GM23248 (cell line): ENCODE measurements at places on chromosomes 13 and 19.

DNA sequence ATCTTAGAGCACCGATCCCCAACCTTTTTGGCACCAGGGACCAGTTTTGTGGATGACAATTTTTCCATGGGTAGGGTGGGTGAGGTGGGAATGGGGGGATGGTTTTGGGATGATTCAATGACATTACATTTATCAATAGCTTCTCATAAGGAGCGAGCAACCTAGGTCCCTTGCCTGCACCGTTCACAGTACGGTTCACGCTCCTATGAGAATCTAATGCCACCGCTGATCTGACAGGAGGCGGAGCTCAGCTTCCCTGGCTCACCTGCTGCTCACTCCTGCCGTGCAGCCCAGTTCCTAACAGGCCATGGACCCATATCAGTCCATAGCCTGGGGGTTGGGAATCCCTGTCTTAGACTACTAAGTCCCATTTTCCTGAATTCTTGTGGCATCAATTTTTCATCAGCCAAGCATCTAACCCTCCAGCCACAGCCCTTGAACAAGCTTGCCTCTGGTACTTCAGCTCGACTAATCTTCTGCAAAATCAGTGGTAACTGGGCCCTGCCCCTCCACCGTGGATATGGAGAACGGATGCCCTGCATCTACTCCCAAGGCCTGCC lies 37.0 kb upstream of the MAP3K10 start:
- peaks cover 3% of the 10 kb centered on the region; the same call in 1 of the 2 replicates for H3K4me1 ChIP-seq
- DNase-seq: no peak

DNA sequence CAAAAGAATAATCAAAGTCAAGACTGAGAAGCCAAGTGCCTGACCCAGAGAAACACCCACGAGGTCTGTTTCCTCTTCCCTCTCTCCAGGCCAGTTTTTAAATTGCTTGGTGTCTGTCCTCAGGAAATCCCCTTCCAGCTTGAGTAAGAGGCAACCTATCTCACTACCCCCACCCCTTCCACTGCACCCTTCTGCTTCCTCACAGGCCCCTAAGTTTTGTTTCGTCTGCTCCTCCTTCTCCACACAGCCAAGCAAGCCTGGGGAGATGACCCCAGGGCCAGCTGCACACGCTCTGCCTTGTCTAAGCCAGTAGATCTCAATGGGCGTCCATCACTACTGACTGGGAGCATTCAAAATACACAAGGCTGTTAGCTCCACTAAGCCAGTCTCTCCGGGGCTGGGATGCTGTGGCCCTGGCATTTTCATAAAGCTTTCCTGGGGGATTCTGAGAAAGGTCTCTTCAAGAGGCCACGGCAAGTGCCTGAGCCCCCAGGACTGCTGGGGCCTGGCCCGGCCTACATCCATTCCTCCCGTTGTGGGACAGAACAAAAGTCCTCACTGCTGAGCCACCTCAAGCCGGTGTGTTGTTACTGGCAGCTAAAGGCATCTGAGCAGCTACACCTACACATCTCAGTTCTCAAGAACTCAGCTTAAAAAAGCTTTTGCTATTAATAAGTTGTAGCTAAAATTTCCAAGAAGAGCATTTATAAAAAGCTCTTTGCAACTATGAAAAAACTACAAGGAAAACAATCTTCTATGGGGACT lies 14.9 kb upstream of the IL4I1 start:
- H3K4me1 ChIP-seq: no peaks in the 10 kb centered on the region
- H3K27me3 ChIP-seq: no peaks in the 10 kb centered on the region
- H3K36me3 ChIP-seq: no peaks in the 10 kb centered on the region; the same call in 1 of the 2 replicates
- no peak overlapping the region for H3K4me3 ChIP-seq
- no peak overlapping the region for H3K27ac ChIP-seq

GRCh38 chr13:98853771-98854221 lies 101.3 kb upstream of the SLC15A1 start:
- peak overlapping the region; percentile 62 for H3K27ac ChIP-seq
- peaks cover 9% of the 10 kb centered on the region for H3K4me1 ChIP-seq
- H3K36me3 ChIP-seq: no peaks in the 10 kb centered on the region
- DNase-seq: peak; percentile 89
- H3K27me3 ChIP-seq: no peaks in the 10 kb centered on the region
- peak overlapping the region; percentile 30; the same call in 1 of the 2 replicates for H3K4me3 ChIP-seq

GRCh38 chr13:48094404-48094780 lies 512 bp downstream of the MED4 start:
- H3K36me3 ChIP-seq: no peaks in the 10 kb centered on the region
- peaks cover 15% of the 10 kb centered on the region for H3K4me1 ChIP-seq
- peak overlapping the region; percentile 42 for H3K27ac ChIP-seq
- peak; percentile 47 for DNase-seq
- H3K27me3 ChIP-seq: no peaks in the 10 kb centered on the region
- peak overlapping the region; percentile 94 for H3K4me3 ChIP-seq

- no peak for DNase-seq
- no peak overlapping the region for H3K4me3 ChIP-seq
- H3K4me1 ChIP-seq: no peaks in the 10 kb centered on the region
- H3K27me3 ChIP-seq: no peaks in the 10 kb centered on the region
Observed at GRCh38 chr13:68078874-68079273, 848.7 kb upstream of the PCDH9 start.

GRCh38 chr19:47120470-47121067 lies 7.0 kb upstream of the ZC3H4 start:
- H3K27me3 ChIP-seq: no peaks in the 10 kb centered on the region
- H3K27ac ChIP-seq: no peak overlapping the region
- H3K4me3 ChIP-seq: no peak overlapping the region
- DNase-seq: no peak

DNA sequence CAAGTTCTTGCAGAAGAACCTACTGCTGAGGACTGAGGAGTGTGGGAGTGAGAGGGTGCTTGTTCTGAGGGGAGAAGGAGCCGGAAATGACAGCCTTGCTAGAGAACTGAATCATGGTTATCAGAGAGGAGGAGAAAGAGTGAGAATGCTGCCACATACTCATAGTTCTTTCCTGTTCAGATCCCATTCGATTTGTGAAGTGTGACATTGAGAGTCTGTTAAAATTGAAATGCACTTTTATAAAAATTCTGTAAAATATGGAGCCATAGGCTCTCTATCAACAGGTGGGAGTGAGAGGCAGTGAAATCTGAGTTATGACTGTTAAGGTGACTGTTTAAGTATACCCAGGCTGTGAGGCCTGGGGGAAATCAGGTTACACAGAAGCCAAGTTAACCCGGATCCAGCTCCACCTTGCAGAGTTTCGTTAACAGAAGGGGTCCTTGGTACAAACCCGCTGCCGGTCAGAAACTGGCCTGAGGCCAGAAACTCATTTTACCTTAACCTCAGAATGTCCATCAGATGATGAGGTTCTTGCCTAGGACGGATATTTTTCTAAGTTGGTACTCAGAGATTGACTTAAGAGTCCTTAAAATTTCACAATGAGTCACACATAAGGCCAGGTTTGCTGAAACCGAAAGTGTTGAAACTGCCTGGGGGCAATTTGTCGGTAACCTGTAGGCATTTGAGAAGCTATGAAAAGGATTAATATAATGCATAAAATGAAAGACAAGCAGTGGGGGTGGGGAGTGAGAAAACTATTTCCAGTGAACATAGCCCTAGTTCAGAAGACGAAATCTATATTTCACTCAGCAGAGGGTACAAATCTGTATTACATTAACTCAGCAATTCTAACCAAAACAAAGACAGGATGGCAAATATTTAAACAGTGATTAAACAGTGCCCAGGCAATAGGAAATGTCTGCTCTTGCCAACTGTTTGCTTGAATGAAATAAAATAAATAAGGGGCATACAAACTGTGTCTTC lies 350.5 kb downstream of the KCNRG start:
- no peaks in the 10 kb centered on the region for H3K36me3 ChIP-seq
- H3K4me1 ChIP-seq: no peaks in the 10 kb centered on the region
- H3K4me3 ChIP-seq: no peak overlapping the region
- no peak overlapping the region for H3K27ac ChIP-seq
- no peaks in the 10 kb centered on the region for H3K27me3 ChIP-seq
- DNase-seq: peak; percentile 16
